ENCODE measurements at places on chromosomes 2 and 18.
A peak's percentile ranks its signal among the peaks of the same experiment; 100 is the strongest.

DNA sequence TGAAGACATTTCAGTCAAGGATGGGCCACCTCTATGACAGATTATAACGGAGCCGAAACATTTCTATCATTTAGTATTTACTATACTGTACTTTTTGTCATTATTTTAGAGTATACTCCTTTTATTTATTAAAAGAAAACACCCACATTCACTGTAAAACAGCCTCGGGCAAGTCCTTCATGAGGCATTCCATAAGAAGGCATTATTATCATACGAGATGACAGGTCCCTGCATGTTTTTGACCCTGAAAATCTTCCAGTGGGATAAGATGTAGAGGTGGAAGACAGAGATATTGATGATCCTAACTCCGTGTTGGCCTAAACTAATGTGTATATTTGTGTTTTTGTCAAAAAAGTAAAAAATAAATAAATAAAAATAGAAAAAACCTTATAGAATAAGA, 245.0 kb downstream of the MTX2 start:
- DNase-seq: no peak

- DNase-seq: no peak
Measured at GRCh38 chr2:16129716-16130540, 189.6 kb downstream of the MYCN start.

GRCh38 chr2:74834792-74835755, 1.1 kb downstream of the HK2 start:
- peak; percentile 88 for DNase-seq

DNA sequence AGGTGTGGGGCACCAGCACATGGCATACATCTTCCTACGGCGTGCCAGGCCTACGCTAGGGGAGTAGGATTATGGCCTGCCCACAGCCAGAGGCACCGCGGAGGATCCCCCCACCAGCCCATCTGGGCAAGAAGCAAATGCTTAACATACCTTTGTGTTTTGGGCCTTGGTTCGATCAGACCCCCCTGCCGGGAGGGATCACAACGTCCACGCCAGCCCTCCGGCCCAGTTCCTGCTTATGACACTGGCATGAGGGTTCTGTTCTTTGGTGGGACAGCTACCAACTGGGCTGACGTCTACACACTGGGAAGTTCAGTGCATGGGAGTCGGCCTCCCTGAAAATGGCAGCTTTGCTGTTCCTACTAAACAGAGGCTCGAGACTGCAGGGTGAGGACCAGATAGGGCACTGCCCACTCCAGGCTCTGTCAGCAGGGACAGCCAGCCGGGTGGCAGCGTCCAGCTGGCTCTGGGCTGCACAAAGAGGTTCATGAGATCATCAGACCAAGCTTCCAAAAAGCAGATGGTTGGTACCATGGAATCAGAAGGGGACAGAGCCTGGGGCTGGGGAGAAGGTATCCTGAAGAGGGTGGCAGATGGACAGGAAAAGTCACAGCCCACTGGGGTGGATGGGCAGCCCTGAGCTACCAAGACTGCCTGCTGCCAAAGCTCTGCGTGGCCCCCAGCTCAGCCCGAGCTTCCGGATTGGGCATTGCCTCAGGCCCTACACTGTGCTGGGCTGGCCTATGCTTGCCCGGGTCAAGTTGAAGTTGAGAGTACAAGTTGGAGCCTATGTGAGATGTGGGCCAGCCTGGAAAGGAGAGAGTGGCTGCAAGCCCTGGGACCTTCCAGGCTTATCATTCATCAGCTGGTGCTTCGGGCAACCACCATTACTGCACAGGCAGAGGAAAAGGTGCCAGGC, 61.7 kb upstream of the TEX51 start:
- DNase-seq: no peak

DNA sequence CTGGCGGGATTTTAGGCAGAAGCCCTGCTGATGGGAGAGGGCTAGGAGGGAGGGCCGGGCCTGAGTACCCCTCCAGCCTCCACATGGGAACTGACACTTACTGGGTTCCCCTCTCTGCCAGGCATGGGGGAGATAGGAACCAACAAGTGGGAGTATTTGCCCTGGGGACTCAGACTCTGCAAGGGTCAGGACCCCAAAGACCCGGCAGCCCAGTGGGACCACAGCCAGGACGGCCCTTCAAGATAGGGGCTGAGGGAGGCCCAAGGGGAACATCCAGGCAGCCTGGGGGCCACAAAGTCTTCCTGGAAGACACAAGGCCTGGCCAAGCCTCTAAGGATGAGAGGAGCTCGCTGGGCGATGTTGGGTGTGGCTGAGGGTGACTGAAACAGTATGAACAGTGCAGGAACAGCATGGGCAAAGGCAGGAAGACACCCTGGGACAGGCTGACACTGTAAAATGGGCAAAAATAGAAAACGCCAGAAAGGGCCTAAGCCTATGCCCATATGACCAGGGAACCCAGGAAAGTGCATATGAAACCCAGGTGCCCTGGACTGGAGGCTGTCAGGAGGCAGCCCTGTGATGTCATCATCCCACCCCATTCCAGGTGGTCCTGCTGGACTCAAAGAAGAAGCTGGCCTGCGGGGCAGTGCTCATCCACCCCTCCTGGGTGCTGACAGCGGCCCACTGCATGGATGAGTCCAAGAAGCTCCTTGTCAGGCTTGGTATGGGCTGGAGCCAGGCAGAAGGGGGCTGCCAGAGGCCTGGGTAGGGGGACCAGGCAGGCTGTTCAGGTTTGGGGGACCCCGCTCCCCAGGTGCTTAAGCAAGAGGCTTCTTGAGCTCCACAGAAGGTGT, 8.5 kb downstream of the PROC start:
- DNase-seq: no peak

Data from upper lobe of right lung (tissue), 1 donor.